ENCODE measurements at places on chromosomes 7 and 10.

DNA sequence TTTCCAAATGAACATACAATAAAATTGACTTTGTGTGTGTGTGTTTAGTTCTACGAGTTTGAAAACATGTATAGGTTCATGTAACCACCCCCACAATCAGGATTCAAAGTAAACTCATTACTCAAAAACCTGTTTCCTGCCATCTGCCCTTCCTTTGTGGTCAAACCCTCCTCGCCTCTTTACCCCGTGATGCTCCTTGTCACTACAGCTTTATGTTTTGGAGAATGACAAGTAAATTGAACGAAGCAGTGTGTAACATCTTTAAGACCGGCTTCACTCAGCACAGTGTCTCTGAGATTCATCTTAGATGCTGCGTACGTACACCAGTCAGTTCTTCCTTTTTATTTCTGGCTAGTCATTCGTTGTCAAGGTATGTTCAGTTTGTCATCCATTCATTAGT, 54.6 kb upstream of the MKI67 start:
- no peak for DNase-seq

GRCh38 chr10:122829454-122829853, 16.2 kb downstream of the CUZD1 start:
- DNase-seq = no peak

DNA sequence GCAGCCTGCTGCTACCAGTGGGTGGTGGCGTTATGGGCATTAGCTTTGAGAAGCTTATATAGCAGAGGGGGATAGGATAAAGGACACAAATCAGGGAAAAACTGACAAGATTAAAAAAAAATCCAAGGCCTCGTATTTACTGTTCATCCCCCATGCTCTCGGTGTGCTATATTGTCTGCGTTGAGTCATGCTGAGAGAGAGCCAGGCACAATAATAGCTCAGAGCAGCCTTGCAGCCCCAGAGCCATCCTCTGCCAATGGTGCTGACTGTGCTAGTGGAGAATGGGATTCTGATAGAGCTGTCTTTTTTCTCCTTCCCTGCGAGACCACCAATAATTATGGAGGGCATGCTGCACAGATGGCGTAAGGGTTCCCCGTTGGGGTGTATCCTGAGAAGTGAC, 51.7 kb upstream of the FZD1 start:
- peak; percentile 64 for DNase-seq

DNA sequence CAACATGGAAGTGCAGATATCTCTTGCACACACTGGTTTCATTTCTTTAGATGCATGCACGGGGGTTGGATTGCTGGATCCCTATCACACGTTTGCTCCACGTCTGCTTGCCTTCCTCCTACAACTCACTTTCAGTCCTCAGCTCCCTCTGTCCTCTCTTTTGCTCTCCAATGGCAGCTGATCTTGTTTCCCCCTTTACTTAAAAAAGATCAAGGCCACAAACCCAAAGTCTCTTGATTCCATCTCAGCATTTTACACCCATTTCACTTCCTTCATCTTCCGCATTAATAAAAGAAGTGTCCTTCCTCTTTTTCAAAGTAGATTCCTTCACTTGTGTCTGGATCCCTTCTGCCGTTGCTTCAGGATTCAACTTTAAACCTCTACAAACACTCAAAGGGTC, 245.2 kb downstream of the DOCK4 start:
- no peak for DNase-seq

- DNase-seq = no peak
These were observed 98.4 kb upstream of the SAMD8 start for GRCh38 chr10:75013007-75013406.

All from fibroblast of lung (primary cell).